Umbilical cord (tissue), 2 donors: ENCODE measurements at places on chromosomes 5 and 9.

GRCh38 chr5:94159144-94159543, 417.7 kb upstream of the POU5F2 start:
- DNase-seq: no peak

DNA sequence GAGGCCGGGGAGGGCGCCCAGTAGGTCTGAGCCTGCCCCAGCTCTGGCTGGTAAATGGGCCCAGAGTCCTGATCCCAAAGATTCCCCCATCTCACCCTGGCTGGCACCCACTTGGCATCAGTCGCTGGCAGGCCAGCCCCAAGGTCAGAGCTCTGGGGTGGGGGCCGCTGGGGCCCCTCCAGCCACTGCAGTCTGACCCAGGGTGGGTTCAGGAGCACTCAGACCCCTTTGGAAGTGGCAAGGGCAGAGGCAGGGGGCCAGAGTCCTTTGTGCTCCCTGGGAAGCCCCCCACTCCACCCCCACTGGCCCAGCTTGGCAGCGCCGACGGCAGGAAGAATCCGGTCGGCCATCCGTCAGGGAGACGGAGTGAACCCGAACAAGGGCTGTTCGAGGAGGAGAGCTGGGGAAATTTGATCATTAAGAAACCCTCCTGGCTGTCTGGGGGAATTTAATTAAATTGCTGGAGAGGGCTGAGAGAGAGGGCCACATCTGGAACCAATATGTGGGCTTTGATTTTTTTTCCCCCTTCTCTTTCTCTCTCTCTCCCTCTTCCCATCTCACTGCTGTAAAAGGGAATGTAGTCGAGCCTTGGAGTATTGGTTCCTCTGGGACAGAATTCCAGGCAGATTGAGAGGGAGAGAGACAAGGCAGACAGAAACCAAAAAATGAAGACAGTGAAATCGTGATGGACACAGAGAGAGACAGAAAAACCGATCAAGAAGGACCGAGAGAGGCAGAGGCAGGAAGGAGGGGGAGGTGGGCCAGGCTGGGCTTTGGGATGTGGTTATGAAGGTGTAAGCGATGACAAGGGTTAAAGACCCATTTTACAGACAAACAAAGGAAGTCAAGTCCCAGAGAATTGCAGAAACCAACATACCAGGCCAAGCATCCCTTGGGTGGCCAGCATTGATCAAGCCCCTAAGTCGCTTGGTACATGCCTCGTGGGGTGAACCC, 8.1 kb upstream of the ASB6 start:
- DNase-seq: no peak

GRCh38 chr5:53984971-53985370, 325.4 kb downstream of the ARL15 start:
- no peak for DNase-seq

DNA sequence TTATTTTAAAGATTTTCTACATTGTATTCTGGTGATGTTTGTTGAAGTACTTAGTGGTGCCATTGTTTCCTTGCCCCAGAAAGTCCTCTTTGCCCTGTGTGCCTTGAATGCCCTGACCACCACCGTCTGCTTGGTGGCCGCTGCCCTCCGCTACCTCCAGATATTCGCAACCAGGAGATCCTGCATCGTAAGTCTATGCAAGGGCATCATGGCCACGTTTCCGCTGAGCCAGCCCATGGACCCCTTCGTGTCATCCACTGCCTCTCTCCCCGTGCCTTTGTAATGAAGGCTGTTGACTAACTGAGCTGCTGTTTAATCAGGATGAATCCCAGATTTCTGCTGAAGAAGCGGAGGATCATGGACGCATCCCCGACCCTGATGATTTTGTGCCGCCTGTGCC, 52.3 kb downstream of the ENTREP1 start:
- DNase-seq: no peak

DNA sequence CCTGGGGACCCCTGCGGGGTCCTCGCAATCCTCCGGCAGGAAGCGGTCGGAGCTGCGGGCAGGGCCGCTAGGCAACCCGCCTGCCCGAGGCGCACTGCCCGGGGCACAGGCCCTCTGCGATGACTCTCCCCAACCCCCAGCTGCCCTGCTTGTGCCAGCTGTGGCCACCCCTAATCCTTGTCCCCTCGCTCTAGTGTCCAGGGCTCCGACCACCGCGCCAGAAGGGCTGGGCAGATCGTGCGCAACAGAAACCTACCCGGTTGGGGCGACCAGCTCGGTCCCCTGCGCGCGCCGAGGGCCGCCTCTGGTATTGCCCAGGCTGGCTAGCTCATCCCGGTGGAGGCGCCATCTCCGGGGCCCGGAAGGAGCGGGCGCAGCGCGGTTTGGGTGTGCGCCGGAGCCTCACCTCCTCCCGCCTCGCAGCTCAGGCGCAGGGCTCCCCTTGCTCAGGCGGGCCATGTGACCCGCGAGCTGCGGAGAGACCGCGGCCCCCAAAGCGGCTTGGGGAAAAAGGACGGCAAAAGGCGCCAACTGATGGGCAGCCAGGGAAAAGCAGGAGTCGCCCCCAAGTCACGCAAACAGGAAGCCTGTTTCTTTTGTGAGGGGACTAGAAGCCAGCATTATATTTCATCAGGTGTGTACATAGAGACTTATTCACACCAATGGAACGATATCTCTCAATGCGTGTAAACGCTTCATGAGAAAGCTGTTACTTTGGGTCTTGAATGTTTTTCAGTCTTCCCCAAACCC, 46.8 kb upstream of the RNF20 start:
- peak; percentile 35 for DNase-seq

GRCh38 chr9:14316602-14317300, 2.8 kb upstream of the NFIB start:
- no peak for DNase-seq

- no peak for DNase-seq
These were observed 622.4 kb downstream of the CHSY3 start for GRCh38 chr5:130526708-130527107.

- DNase-seq: no peak
These were observed 488.4 kb upstream of the DMAC1 start for GRCh38 chr9:8287970-8288369.

- DNase-seq: no peak
These were observed 5.8 kb downstream of the MFAP3 start for GRCh38 chr5:154044581-154044980.

DNA sequence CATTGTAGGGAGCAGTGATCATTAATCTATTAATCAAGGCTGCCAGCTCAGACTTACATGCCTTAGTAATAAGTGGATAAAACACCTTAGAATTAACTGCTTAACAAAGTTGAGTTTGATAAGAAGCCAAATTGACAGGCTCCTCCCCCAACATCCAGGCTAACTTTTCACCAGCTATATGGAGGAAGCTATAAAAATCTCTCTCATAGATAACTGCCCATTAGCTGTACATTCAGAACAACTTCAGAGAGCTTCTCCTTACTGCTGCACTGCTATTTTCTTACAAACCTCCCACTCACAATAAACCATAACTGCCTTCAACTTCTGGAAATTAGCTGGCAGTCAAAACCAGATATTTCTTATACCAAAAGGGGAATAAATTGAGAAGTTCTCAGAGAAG, 364.1 kb downstream of the PRELID2 start:
- DNase-seq: no peak

DNA sequence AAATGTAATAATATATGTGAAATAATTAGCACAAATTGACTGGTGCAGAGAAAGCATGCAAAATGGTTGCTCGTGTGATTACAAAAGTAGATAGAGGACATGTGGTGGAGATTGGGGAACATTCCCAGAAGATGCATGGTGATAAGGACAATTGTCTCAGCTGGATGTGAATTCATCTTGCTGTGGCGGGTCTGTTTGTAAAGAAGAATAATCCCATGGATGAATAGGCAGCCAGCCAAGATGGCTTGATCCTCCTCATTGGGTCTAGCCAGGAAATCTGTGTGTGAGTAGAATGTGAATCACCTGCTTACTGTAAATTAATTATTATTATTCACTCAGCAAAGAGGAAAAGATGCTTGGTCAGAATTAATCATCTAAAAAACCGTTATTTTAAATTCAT, 12.6 kb upstream of the DPYSL3 start:
- no peak for DNase-seq

DNA sequence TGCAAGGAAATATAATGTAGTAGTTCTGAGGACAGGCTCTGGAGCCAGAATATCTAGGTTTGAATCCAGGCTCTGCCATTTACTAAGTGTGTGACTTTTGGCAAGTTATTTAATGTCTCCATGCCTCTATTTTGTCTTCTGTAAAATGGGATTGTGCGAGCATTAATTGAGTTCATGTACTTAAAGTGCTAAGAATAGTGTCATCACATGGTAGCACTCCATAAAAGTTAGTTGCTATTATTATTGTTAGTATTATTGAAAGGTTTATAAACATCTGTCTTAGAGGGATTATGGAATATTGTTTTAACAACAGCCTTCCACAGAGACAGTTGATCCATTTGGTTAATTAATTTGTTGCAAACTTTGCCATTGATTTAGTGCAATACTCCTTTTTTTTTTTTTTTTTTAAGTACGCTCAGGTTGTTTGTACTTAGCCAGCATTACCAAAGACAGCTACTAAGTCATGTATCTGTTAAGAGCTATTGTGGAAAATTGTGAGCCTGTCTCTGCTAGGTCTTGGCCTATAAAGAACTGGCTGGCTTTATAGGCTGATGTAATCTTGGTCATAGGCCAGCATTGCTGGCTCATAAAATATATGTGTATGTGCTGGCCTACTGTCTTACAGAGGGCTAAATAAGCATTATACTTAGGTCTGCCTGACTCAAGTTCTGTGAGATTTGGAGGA, 174.7 kb downstream of the WDR70 start:
- peak; percentile 96 for DNase-seq

- DNase-seq: no peak
These were observed 639 bp downstream of the INVS start for GRCh38 chr9:100099722-100100042.

DNA sequence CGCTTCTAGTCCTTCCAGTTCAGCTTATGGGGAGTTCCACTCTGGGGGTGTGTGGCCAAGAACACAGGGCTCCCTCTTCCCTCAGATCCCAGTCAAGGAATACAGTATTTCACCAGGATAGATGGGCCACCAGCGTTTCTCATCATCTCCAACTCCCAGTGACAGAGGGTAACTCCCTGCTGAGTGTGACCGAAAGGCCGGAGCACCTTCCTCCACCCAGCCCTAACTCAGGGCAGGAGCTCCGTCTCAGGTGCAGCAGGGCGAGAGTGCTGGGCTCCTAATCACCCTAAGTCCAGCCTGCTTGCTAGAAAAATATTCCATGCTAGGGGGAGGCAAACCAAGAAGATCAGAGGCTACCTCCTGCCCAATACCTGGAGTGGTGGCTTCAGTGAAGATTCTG, 102.6 kb downstream of the ADAMTS2 start:
- no peak for DNase-seq

DNA sequence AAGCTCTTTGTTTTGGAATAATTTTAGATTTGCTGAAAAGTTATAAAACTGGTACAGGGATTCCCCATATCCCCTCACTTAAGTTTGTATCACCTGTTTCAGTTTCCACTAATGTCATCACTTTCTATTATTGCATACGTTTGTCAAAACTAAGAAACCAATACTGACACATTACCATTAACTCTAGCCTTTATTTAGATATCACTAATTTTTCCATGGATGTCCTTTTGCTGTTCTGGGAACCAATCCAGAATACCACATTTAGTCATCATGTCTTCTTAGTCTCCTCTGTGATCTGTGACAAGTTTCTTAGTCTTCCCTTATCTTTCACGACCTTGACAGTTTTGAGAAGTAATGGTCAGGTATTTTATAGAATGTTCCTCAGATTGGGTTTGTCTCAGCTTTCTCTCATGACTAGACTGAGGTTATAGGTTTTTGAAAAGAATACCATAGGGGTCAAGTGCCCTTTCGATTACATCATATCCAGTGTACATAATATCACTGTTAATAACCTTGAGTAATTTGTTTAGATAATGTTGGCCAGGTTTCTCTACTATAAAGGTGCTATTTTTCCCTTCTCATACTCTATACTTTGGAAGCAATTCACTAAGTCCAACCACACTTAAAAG, 51.9 kb upstream of the NMUR2 start:
- no peak for DNase-seq

DNA sequence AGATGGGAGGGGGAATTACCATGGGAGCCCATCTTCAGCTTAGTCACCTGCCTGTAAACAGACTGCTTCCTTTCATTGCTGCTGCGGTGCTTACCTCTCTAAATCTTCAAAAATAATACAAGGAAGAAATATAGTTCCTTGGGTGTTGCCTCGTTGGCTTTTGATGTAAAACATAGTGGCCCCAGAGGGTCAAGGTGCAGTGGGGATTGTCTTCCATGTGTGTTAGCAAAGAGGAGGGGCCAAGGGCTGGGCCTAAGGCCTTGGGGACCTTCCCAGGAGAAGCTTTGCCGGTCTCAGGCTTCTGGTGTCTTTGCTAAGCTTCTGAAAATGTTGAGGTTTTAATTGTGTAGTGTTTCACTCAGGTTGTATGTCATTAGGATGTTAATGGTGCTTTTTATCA, 90.0 kb downstream of the PDE8B start:
- no peak for DNase-seq

- no peak for DNase-seq
These were observed 97.3 kb upstream of the HMHB1 start for GRCh38 chr5:143714629-143715028.

- DNase-seq: no peak
These were observed 44.8 kb downstream of the PRLR start for GRCh38 chr5:35185518-35185917.

GRCh38 chr9:134517069-134517680, 124.4 kb upstream of the COL5A1 start:
- DNase-seq: no peak

DNA sequence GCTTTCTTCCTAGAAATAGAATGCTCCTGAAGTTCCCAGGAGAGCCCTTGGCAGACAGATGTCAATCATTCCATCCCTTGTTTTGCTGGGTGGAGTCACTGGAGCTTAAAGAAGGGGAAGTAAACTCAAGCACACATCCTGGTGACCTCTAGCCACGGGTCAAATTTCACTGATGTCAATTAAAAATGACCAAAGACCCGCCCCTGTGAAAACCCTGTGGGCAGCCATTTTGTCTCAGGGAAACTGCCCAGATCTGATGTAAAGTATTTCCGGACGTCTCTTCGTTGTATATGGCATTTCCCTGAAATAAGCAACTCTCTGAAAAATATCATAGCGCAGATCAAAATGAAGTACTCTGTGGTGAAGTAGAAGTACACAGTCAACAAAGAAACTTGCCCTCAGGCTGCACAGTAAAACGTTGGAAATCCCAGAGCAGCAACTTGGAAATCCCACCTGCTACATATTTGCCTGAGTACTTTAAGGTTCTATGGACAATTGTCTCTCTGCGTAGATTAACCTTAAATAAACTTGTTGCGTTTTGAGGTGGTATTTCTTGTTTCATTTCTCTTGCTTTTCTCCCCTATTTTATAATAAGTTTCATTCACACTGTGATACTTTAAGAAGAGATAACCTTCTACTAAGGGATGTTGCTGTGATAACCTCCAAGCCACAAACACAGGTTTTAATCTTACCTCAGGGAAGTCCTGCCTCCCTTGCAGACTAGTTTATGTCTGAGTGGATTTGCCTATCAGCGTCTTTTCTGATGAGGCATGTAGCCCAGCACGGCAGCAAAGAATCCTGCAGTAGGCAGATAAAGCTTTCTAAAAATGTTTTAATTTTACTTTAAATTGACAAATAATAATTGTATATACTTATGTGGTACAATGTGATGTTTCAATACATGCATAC, 60.9 kb upstream of the PIP5K1B start:
- DNase-seq: no peak

- no peak for DNase-seq
These were observed 802.8 kb downstream of the NR2F1-AS1 start for GRCh38 chr5:92778261-92778660.

GRCh38 chr9:89998633-89999032, 393.8 kb downstream of the GADD45G start:
- DNase-seq: no peak

GRCh38 chr9:106961623-106962022, 98.7 kb downstream of the ZNF462 start:
- no peak for DNase-seq
